ENCODE measurements at places on chromosomes 3 and 15. TPM values are rescaled to one million over a fixed set of nuclear protein-coding genes. Genes with fewer than 3 reads are reported as not detected.

DNA sequence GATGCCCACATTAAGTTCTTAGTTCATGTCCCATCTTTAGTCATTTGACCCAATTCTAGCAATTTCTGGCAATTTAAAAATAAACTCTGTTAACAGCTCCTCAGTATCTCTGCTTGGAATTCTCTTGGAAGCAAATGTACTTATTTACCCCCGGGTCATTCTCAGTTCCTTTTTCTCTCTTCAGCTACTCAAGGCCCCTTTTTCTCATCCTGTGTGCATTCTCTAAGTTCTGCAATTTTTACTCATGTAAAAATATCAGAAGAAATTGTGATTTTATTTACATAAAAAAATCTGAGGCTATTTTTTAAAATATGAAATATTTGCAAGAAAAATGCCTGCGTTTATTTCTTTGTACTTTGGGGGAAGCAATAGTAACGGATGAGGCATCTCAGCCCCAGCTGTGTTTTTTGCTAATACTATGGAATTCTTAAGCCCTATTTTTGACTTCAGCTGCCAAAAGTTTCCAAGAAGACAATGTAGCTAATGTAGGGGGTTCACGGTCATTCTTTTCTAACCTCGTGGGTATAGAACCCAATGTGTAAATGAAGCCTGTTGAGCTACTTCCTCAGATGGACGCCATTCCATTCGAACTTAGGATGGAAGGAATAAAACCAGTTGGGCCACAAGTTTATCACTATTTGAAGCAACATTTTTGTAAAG lies 20.0 kb downstream of the CERS3 start:
- H3K4me3 ChIP-seq, result no peak overlapping the region
- no peak for DNase-seq
- no peaks in the 10 kb centered on the region for H3K36me3 ChIP-seq
- H3K27me3 ChIP-seq, result no peaks in the 10 kb centered on the region
- H3K27ac ChIP-seq, result no peak overlapping the region

DNA sequence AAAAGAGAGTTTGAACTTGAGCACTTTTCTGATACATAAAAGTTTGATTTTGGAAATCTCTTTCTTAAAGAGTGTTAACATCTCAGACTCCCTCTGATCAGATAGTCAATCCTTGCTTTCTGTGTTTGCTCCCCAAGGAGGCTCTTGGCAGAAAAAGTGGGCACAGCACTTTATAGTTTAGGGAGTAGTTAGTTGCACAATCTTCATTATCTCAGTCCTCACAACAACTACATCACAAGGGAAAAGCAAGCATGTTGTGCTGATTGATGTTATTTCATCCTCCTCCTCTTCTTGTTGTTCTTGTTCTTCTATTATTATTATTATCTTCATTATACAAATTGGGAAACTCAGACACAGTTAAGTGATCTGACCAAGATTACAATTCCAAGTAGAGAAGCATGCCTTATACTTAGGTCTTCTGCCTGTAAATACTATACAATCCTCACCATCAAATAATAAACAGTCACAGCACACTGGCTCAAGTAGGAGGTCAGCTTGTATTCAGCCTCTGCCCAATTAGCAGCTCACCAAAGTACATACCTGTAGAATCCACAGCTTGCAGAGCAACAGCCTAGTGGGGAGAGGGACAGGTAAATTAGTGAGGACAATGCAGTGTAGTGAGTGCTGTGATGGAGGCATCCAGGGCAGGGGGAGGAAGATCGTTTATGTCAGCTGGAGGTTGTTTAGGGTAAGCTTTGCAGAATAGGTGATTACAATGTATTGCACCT lies 304.1 kb upstream of the MME start:
- no peak overlapping the region for H3K27ac ChIP-seq
- no peak for DNase-seq
- no peaks in the 10 kb centered on the region for H3K4me1 ChIP-seq
- no peaks in the 10 kb centered on the region for H3K27me3 ChIP-seq
- no peak overlapping the region for H3K4me3 ChIP-seq

The KLHL40 gene
- total RNA-seq, result not detected

The PLSCR2 gene
- total RNA-seq, result not detected

DNA sequence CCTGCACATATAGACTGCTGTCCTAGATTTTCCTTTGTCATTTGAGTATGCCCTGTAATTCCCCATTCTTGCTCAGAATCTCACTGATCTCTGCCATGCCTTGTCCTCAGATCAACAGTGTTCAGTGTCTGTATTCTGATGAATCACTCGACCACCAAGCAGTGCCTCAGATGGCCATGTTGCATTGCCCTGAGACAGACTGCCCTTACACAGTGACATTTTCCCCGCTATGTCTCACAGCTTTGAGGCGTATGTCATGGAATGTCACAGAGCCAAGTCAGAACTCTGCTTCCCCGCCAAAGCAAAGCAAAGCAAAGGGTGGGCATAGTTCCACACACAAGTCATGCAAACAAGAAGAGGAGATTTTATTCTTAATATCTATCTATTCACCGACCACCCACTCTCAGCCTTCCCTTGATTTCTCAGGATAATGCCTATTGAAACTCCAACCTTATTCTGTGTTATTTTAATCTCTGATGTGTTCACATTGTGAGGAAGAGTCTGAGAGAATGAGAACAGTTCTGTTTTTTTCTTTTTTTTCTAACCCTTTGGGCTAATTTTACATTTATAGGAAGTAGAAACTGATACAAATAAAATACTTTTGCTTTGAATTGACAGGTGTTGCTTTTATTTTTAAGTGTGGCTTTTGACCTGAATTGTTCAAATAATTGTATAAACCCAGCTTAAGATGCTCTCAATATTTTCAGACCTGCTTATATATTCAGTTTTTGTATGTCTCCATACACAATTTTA lies 16.9 kb upstream of the PSMD6 start:
- H3K4me3 ChIP-seq, result no peak overlapping the region
- no peak overlapping the region for H3K27ac ChIP-seq
- no peaks in the 10 kb centered on the region for H3K36me3 ChIP-seq
- no peak for DNase-seq

GRCh38 chr3:130894986-130895280 lies 1.0 kb downstream of the ATP2C1 start:
- no peaks in the 10 kb centered on the region for H3K27me3 ChIP-seq

The RFTN1 gene
- total RNA-seq, result 12.1 TPM

The LTK gene
- not detected for total RNA-seq

DNA sequence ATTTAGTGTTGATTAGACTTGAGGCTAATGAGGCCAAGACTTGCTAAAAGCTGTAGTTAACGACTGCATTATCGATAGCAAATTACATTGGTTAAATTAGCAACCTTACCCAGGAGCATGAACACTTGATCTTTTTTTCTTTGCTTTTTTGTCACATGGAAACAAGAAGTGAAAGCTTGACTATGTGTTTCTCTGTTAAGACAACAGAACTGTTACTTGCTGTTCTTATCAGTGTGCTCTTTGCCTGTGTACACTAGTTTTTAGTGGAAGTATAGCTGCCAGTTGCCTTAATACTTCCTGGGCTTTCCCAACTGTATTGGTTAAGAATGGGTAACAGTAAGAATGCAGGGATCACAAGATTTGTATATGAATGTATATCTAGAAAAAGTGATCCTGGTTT lies 625.5 kb downstream of the NAALADL2 start:
- H3K36me3 ChIP-seq, result no peaks in the 10 kb centered on the region
- H3K27me3 ChIP-seq, result no peaks in the 10 kb centered on the region
- DNase-seq, result no peak
- H3K4me3 ChIP-seq, result no peak overlapping the region
- no peaks in the 10 kb centered on the region for H3K4me1 ChIP-seq

The CCR2 gene
- 1.6 TPM for total RNA-seq

GRCh38 chr3:134449277-134449676 lies 36.5 kb downstream of the ANAPC13 start:
- H3K27me3 ChIP-seq, result no peaks in the 10 kb centered on the region
- no peak overlapping the region for H3K27ac ChIP-seq
- H3K36me3 ChIP-seq, result no peaks in the 10 kb centered on the region
- H3K4me1 ChIP-seq, result no peaks in the 10 kb centered on the region
- no peak for DNase-seq

The GXYLT2 gene
- 17.4 TPM for total RNA-seq

DNA sequence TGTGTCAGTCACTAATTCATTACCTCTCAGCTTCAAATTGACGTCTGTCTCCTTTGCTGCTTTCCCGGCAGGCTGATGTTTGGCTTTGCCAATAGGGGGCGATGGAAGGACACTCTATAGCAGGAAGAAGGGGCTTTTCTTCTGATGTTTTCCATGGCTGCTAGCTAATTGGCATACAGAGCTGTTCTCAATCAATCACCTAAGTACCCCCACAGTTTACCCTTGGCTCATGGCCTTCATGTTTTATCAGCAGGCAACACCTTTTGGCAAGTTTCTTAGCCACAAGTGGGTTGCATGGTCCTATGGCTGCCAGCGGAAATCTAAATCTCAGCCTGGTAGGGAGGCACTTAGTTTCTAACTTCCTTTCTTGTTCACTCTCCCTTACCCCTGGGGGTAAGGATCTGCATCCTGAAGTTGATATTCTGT lies 45.0 kb downstream of the ESYT3 start:
- no peak overlapping the region for H3K27ac ChIP-seq
- H3K36me3 ChIP-seq, result no peaks in the 10 kb centered on the region
- H3K27me3 ChIP-seq, result no peaks in the 10 kb centered on the region
- DNase-seq, result no peak

The CCR9 gene
- not detected for total RNA-seq

The LSMEM2 gene
- not detected for total RNA-seq

GRCh38 chr3:196754091-196754981 lies 14.7 kb downstream of the PAK2 start:
- no peaks in the 10 kb centered on the region for H3K36me3 ChIP-seq
- no peak overlapping the region for H3K4me3 ChIP-seq
- H3K27ac ChIP-seq, result no peak overlapping the region
- no peaks in the 10 kb centered on the region for H3K27me3 ChIP-seq
- no peak for DNase-seq

The ISL2 gene
- total RNA-seq, result 2.2 TPM

The KNG1 gene
- not detected for total RNA-seq

The FAM81A gene
- total RNA-seq, result 2.1 TPM

DNA sequence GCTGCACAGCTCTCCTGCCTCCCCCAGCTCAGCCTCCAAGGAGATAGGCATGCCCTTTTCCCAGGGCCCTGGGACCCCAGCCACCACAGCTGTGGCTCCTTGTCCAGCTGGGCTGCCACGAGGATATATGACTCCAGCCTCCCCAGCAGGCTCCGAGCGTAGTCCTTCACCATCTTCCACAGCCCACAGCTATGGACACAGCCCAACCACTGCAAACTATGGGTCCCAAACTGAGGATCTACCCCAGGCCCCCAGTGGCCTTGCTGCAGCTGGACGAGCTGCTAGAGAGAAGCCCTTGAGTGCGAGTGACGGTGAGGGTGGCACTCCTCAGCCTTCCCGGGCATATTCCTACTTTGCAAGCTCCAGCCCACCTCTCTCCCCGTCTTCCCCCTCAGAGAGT lies 20.5 kb upstream of the APEH start:
- no peak for DNase-seq
- H3K4me3 ChIP-seq, result no peak overlapping the region
- H3K27me3 ChIP-seq, result no peaks in the 10 kb centered on the region
- no peaks in the 10 kb centered on the region for H3K36me3 ChIP-seq
- no peak overlapping the region for H3K27ac ChIP-seq

The PRSS50 gene
- not detected for total RNA-seq

The MORC1 gene
- total RNA-seq, result not detected

DNA sequence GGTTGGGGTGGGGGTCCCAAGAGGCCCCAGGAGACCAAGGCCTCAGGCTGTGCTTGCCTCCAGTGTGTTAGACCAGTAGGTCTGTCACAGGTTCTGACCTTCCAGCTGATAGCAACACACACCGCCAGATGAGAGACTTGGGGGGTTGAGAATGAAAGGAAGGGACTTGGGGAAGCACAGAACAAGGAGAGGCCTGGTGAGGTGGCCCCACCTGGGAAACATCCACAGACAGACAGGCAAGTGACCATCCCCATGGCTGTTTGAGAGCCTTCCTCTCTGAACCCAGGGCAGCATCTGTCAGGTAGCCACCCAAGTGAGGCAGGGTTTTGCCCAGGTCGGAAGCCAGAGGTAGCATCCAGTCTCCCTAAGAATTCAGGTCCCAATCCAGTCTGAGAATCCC lies 35.0 kb upstream of the VPS8 start:
- H3K36me3 ChIP-seq, result no peaks in the 10 kb centered on the region
- H3K27me3 ChIP-seq, result peaks cover 5% of the 10 kb centered on the region
- H3K4me1 ChIP-seq, result no peaks in the 10 kb centered on the region
- H3K27ac ChIP-seq, result no peak overlapping the region

GRCh38 chr3:72115307-72115706 lies 330.4 kb upstream of the PROK2 start:
- H3K27ac ChIP-seq, result peak overlapping the region; percentile 57
- no peak overlapping the region for H3K4me3 ChIP-seq
- H3K27me3 ChIP-seq, result no peaks in the 10 kb centered on the region
- no peaks in the 10 kb centered on the region for H3K36me3 ChIP-seq
- DNase-seq, result no peak
- no peaks in the 10 kb centered on the region for H3K4me1 ChIP-seq

DNA sequence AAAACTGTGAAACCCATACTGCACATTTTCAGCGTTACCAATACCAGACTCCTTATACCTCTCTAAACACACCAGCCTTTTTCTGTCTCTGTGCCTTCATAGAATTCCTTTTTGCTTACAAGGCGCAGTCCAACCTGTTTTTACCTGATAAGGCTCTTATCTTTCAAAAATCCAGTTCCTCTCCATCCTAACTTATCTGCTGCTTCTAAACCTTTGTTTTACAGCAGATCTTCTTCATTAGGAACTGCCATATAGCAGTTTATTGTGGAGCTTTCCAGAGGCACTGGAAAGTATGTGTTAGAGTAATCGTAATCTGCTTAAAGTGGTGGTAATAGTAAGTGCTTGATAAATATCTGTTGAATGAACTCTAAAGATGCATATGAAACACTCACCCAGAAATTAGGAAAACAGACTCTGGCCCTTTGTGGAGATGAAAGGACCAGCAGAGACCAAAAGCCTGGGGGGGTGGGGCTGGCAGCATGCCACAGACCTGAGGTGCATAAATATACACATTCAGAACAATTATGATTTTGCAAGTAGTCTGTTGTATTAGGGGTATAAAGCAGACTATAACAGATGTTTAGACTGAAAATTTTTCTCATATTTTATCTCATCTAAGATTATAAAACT lies 29.3 kb downstream of the PPP2R3A start:
- H3K4me1 ChIP-seq, result peaks cover 82% of the 10 kb centered on the region
- peak overlapping the region; percentile 76 for H3K27ac ChIP-seq
- DNase-seq, result no peak
- H3K4me3 ChIP-seq, result no peak overlapping the region
- H3K36me3 ChIP-seq, result no peaks in the 10 kb centered on the region
- H3K27me3 ChIP-seq, result no peaks in the 10 kb centered on the region

The STX19 gene
- not detected for total RNA-seq

DNA sequence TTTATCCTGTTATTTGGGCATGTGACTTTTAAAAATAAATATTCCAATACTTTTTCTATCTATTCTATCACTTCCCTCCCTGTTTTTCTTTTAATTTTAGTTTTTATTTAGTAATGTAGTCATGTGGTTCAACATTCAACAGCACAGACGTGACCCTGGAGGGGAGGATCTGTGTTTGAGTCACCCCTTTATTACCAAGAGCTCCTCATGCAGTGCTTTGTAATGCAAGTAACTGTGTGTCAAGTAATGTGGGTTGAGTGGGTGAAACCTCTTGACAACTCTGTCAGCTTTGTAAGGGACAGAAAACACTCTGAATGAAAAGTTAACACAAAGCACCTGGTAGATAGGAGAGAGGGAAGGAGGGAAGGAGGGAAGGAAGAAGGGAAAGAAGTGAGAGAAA lies 89.7 kb upstream of the FGF12 start:
- H3K4me1 ChIP-seq, result peaks cover 6% of the 10 kb centered on the region
- H3K36me3 ChIP-seq, result no peaks in the 10 kb centered on the region
- H3K4me3 ChIP-seq, result no peak overlapping the region
- no peak overlapping the region for H3K27ac ChIP-seq
- no peaks in the 10 kb centered on the region for H3K27me3 ChIP-seq
